CD4-positive, alpha-beta T cell treated with Interleukin-6 at 100 ng/mL for 8 hours (primary cell): ENCODE measurements at places on chromosomes 12 and 14.

- DNase-seq = no peak
Measured at GRCh38 chr12:126198966-126199692, 1133.9 kb downstream of the AACS start.

DNA sequence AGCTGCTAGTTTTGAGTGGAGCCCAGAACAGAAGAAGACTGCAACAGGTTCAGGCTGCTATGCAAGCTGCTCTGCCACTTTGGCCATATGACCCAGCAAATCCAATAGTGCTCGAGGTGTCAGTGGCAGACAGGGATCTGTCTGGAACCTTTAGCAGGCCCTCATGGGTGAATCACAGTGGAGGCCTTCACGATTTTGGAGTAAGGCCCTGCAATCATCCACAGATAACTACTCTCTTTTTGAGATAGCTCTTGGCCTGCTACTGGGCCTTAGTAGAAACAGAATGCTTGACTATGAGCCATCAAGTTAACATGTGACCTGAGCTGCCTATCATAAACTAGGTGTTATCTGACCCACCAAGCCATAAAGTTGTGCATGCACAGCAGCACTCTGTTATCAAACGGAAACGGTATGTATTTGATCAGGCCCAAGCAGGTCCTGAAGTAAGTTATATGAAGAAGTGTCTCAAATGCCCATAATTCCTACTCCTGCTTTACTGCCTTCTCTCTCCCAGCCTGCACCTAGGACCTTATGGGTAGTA lies 116.9 kb upstream of the CCDC196 start:
- no peak for DNase-seq

DNA sequence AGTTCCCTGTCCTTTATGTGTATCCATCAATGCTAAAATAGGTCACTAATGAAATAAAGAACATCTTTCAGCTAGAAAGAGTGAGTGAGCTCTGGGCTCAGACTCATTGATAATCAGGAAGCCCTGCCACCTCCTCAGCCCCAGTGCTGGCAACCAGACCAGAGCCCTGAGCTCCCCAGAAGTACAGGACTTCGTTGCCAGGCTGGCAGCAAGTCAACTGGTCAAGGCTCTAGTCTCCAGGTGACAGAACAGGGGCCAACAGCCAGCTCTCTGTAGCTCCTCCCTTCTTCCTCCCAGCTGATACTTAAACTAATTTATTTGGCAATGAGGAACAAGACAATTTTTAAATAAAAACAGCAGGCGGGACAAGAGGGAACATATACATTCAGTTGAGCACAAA lies 145.3 kb downstream of the EGLN3 start:
- no peak for DNase-seq

DNA sequence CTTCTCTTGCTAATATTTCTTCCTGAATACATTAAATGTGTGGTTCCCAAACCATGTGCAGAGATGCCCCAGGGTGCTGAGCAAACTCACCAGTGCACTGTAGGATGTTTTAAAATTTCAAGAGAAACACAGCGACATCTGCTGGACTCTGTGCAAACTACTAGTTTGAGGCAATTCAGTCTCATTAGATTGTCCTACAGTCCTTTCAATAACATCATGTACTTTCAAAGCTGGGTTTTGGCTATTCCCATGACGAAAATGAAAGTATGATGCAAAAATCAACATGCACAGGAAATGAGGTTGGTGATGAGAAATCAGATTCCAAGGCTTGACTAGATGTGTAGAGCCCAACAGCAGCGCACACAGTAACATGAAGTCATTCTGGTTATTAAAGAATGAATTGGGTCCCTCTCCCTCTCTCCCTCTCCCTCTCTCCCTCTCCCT lies 66.3 kb downstream of the CLIP1 start:
- peak; percentile 55 for DNase-seq

- no peak for DNase-seq
Measured at GRCh38 chr12:72570601-72571000, 298.4 kb downstream of the TRHDE start.

- DNase-seq = no peak
Measured at GRCh38 chr12:129532707-129533499, 370.9 kb downstream of the TMEM132D start.

DNA sequence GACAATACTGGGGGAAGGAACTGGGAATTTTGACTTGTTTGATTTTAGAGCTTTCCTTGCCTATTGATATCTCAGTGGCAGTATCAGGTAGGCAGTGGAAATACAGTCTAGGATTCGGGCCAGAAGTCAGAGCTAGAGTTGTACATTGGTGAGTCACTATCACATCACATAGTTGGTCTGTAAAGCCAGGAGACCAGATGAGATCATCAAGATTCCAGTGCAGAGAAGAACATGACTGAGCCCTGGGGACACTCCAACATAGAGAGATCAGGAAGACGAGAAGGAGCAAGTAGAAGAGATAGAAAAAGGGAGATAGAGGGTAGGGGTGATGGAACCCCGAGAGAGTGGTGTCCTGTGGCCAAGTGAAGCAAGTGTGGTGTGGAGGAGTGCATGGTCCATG lies 46.6 kb upstream of the NR1H4 start:
- DNase-seq = no peak

DNA sequence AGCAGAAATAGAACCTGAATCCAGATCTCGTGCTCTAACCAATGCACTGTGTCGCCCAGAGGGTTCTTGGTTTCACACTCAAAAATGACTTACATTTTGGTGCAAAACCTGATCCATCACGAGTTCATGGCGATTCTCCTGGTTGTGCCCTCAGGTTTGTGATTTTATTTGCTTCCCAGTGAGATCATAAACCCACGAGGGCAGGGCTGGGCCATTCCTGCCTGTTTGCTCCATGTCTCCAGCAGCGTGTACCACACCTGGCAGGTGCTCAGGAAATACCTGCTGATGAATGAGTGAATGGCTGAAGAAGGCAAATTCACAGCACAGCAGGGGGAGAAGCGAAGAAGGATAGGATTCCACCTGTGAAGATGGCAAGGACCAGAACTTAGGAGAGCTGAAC lies 9.4 kb downstream of the ACACB start:
- DNase-seq = no peak

DNA sequence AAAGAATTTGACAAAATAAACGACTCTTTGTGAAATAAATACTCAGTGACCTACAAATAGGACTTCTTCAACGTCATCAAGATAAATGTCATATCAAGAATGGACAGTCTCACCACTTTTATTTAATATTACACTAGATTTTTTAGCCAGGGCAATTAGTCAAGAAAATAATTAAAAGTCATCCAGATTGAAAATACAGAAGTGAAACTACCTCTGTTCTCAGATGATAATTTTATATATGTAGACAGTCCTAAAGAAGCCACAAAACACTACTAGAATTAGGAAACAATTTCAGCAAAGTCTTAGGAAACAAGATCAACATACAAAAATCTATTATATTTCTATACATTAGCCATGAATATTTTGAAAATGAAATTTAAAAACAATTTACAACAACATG lies 689.6 kb upstream of the SEL1L start:
- no peak for DNase-seq

DNA sequence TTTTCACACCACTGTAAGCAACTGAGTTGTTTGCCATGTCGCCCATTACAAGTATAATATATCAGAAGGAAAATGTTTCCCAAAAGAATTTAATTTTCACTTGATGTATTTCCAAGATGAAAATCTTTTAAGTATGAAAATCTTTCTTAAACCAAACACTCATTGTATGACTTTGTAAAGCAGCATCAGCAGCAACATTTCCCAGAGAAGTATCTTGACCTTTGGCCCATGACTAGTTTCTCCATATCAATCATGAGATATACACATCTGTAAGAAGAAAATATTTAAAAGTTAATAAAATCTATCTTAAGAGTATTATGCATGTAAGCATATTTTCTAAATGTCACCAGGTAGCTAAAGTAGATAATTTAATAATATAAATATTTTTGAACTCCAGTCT lies 52.8 kb downstream of the ATP2B1 start:
- no peak for DNase-seq

GRCh38 chr12:95516757-95517156 lies 34.5 kb downstream of the USP44 start:
- DNase-seq = no peak

- DNase-seq = no peak
Measured at GRCh38 chr14:103008768-103009357, 48.5 kb downstream of the CDC42BPB start.

DNA sequence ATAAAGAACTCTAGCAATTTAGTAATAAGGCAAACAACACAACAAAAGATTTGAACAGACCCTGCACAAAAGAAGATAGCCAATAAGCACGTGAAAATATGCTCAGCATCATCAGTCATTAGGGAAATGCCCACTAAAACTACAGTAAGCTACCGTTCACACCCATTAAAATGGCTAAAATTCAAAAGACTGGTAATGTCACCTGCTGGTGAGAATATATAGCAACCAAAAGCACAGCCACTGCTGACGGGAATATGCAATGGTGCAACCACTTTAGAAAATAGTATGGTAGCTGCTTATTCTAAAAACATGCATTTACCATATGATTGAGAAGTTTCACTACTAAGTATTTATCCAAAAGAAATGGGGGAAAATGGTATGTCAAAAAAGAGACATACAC lies 74.9 kb downstream of the DPF3 start:
- DNase-seq = no peak

GRCh38 chr12:4169959-4170358 lies 103.6 kb upstream of the CCND2 start:
- DNase-seq = no peak

DNA sequence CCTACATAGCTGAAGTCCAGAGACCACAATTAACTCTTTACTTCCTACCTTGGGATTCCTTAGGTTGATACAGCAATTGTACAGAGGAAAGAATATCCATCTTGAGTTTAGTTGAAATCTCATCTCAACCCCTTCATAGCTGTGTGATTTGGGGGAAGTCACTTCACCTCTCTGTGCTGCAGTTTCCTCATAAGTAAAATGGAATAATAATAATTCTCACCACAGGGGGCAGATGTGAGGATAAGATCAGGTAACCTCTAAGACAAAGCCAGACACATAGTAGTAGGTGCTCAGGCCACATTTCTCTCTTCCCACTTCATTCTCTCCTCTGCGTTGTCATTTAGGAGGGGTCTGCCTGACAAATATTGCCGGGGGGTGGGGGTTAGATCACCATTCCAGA lies 6.7 kb downstream of the FOXN4 start:
- DNase-seq = no peak

DNA sequence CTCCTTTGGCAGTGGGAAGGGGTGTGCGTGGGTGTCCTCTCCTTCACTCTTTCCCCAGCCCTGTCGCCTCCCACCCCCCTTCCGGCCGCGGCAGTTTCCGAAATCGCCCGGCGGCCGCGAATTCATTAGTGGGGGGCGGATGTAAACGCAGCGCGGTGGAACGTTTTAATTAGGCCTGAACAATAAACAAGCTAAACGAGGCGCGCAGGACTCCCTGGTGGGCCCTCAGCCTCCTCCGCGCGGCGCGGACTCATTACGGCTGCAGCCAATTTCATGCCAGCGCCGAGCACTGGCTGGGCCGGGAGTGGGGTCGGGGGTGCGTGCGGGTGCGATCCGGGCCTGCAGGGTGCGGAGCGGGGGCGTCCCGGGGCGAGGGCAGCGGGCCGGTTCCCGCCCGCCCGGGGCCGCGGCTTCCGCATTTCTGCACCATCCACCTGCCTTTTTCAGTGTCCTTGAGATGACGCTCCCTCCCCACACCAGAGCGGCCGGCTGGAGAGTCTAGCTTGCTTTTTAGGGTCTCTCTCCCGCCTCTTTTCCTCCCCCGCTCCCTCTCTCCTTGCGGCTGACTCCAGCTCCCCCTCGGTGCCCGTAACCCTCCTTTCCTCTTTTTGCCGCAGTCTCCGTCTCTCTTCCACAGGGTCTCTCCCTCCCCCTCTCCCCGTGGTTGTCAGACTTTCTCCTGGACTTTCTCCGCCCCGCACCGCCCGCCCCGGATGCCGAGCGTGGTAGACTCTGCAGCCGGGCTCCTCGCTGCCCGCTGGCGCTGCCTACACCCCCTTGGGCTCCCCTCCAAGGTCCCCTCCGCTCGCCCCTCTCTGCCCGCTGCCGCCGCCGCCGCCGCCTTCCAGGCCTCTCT lies at the start of gene CISTR:
Gene CISTR (minus strand): TSS at position 644 of the 856 bp plus-strand sequence.
- peak; percentile 28 for DNase-seq

- no peak for DNase-seq
Measured at GRCh38 chr12:14315501-14315900, 50.0 kb upstream of the ATF7IP start.

DNA sequence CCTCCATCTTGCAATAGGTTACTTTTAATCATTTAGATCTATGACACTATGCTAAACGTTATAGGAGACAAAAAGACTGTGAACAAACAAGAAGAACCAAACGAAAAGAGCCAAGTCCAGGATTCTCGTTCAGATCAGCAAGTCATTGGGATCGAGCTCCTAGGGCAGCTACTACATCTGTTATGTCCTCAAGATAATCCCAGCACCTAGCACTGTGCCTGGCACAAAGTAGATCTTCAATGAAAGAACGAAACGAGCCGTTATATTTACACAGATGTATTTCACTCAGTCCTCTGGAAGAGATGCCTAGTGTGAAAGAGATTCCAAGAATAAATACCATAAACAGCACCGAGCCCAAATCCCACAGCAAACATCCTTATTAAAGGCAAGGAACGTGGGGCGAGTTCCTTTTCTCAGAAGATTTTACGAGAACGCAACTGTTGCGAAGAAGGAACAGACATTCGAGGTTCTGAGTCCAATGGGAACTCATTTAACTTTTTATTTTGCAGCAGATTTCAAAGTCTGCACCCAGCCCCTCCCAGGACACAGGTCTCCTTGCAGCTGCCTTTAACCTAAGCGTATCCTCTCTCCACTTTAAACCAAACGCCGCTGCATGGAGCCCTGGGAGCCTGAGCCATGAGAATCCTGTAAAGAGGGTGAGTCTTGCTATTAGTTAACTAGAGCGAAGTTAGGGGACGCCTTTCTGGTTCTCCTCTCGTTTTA lies 544 bp upstream of the TDP1 start:
- DNase-seq = no peak

DNA sequence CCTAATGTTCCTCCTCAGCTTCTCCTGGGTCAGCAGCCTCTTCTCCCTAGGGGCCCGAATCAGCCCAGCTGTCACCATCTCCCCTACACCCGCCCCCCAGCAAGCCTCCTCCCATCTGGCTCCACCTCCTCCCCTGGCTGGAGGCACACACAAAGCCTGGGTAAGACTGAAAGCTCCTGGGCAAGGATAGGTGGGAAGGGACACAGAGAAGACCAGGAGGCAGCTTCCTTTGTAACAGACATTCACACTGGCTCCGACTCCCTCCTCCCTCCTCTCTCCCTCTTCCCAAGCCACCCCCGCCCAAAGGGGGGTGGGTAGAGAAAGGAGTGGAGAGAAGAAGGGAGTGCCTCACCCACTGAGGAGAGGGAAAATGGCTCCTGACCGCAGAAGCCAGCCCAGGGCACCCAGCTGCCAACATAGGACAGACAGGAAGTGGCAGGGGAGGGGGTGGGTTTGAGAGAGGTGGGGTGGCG lies 4.0 kb downstream of the CHD4 start:
- peak; percentile 62 for DNase-seq

GRCh38 chr14:73342670-73343069 lies 105.4 kb downstream of the PAPLN start:
- no peak for DNase-seq
